ENCODE measurements at places on chromosomes 7 and 10.

- no peak for DNase-seq
These were observed 105.8 kb downstream of the THSD7A start for GRCh38 chr7:11726001-11726793.

- DNase-seq, result no peak
These were observed 127.8 kb downstream of the CUX1 start for GRCh38 chr7:101945034-101945758.

DNA sequence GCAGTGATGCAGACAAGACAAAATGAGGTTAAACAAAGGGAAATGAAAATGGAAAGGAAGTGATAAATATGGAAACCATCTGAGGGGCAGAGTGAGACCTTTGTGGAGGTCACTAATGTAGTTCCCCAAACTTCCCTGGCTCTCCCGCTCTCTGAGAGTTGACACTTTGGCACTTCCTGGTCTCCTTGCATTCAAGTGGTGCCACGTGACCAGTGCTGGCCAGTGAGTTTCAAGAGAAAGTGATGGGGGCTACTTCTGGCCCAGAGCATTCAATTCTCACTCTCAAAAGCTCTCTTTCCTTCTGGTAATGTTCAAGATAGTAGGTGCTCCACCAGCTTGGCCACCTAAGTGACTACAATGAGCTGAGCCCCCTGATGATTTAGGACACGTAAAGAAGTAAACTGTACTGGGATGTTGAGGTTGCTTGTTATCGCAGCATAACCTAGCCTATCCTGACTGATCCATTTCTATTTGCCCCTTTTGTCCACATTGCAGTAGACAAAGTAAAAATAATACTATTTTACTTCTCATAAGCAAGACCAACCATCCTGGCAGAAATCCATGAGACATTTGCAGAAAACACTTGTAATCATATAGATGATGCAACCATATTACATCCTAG is 242.0 kb upstream of the YAE1 start:
- DNase-seq, result no peak

- DNase-seq, result no peak
These were observed 121.1 kb downstream of the C10orf90 start for GRCh38 chr10:126549344-126549743.

- DNase-seq, result no peak
These were observed 25.2 kb upstream of the OTUD1 start for GRCh38 chr10:23413629-23414089.

DNA sequence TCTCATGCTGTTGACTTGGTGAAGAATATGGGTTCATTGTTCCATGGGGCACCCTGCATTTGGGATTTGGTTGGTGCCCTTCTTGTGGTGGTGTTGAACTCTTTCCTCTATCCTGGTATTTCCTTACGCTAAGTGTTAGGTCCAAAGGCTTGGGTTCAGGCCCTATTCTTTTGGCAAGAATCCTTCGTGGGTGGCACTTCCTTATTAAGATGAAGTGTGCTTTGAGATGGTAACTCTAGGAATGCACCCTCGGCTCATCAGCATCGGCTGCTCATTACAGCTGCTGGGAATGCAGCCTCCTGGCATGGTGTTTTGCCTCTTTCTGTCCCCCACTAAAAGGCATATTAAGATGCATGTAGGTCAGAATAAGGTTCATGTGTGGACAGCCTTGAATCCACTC is 380.7 kb downstream of the RPS24 start:
- no peak for DNase-seq

DNA sequence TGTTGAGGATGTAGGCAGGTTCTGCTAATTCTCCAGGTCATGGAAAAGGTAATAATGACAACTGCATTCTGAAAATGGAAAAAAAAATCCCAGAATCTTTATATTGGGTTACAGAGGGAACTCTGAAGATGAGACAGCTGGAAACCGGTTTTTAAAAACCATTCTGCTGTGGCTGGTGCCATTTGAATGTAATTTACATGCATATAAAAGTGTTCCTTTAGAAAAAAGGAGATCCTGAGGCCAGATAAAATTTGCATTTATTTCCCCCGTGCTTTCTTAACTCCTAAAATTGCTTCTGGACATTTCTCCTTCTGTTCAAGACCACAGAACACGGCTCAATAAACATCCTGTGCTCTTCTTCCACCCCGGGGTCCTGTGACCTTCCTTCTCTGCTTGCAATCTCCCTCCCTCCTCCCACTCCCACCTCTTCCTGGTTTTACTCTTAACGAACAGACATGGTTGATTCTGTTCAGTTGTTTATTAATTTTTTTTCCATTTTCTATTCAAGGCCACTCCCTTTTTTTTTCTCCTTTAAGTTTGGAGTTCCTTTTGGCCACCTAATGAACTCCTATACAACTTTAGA is 41.6 kb downstream of the SH2D4B start:
- DNase-seq, result no peak

DNA sequence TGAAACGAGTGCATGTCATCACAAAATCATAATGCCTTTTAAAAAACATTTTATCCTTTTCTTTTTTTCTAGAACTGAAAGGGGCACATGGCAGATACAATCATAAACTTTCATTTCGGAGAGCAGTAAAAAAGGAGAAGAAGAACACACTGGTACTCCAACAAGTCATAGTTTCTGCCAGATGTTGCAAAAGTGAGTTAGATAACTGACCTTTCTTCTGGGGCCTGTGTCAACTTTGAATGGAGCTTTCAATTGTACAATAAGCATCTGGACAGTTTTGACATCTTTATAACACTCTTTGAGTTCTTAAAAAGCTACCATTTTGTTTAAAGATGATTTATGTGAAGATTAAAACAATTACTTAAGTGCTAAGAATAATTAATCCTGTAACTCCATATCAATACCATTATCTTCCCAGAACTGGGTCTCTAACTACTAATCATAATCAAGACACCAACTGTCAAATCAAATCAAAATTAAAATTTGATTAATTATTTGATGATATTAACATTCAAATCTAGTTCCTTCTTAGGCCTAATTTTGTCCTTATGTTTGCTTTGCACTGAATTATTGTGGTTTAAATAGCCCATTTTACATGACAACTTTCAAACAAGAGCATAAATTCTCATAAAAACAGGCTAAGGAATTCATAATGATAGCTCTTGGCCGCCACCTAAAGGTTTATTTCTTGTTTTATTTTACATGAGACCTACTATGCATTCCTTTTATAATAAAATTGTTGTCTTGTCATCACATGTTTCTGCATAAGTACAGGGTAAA is 19.5 kb upstream of the ITGB8 start:
- DNase-seq, result no peak

- DNase-seq, result no peak
These were observed 16.9 kb upstream of the CDK14 start for GRCh38 chr7:90579181-90579688.

DNA sequence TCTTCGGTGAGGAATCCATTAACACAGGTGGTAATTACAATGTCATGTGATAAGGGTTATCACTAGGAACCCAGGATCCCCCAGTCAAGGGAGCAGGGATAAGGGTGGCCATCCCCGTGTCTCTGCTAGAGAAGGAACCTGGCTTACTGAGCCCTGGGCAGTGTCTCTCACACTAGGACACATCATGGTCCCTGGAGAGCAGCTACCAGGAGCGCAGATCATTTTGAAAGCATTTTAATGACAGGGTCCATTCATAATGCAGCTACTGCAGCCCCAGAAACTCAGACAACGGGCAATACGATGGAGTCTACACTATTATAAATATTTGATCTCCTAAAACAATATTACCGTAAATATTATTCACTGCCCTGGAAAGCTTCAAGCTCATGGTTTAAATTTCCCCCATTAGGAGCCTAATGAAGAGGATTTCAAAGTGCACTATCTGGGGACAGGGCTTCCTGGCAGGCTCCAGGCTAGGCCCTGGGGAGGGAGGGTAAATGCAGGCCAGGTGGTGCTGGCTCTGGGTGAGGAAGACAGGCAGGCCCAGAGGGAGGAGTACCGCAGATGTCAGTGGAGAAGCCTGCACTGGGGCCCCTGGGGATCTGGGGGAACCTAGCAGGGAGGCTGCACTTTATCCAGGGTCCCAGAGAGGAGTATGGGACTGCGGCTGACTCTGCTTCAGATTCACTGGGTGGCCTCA is 52.6 kb upstream of the LOXL4 start:
- DNase-seq, result no peak

GRCh38 chr7:26668821-26669220 is 195.6 kb downstream of the SKAP2 start:
- DNase-seq, result no peak

DNA sequence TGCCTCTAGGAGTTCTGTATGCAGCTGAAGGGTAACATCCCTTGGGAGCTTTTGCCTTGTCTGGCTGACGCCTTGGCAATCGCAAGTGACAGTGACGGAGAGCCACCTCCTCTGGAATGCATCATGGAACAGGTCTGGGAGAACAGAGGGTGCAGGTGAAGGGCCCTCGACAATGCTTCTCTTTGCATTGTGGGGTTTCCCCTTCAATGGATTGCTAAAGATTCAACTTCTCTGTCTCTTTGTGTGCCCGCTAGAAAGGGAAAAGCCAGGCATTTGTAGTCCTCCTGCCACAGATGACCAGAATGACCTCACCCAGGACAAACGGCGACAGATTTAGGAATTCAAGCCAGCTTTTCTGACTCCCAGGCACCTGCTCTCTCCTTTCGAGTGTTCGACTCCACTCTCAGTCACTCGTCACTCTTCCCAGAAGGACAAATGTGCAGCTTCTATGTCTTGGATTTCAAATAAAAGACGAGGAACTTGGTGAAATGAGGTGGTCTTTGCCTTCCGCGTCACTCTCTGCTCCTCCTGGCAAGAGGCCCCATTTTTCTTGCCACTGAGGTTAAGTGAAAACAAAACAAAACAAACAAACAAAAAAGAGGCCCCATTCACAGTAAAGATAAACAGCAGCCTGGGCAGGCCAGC is 26.1 kb downstream of the IL2RA start:
- no peak for DNase-seq

DNA sequence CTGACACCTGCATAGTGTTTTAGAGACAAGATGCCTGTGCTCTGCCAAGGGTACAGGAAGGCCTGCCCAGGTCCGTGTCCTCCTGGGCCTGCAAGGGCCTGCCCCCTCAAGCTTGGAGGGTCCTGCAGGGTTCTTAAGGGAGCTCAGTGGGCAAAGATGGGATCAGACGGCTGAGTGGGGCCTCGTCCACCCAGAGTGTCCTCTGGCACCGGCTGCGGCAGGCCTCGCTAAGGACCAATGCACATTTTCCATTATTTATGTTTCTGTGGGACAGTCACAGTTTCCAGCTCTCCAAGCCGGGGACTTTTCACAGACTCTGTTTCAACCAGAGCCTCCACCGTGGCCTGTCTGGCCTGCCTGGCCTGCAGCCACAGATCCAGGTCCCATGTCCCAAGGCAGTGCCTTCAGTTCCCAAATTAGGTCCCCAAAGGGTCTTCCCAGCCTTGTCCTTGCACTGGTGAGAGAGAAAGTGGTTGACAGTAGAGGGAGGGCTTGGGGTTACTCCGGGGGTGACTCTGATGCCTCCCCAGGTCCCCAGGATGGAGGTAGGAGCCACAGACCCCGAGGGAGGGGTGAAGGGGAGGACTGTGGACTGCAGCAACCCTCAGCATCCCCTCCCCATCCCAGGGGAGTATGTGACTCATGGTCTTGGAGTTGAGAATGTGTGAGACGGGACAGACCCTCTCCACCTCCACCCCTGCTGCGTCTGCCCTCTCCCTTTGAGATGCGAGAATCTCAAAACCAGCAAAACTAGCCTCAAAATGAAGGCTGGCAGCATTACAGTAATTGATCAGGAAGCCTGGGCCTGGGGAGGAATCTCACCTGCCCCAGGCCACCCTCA is 14.8 kb downstream of the MYL10 start:
- no peak for DNase-seq

GRCh38 chr10:124659380-124659779 is 84.8 kb downstream of the FAM53B start:
- DNase-seq, result no peak

- no peak for DNase-seq
These were observed 1028.7 kb downstream of the XPNPEP1 start for GRCh38 chr10:108894402-108895301.

DNA sequence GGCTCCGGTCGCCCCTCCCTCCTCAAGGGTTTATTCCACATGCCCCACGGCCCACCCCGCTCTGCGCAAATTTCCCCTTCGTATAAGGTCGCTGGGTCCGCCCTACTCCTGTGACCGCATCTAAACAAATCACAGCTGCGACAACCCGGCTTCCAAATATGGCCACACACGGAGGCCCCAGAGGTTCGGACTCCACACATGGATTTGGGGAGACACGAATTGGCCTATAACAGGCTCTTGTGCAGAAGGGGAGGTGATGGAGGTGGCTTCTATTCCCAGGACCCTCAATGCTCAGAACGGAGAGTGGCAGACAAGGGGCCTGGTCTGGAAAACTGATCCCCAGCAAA is 90.1 kb downstream of the FOXL3 start:
- DNase-seq, result no peak

DNA sequence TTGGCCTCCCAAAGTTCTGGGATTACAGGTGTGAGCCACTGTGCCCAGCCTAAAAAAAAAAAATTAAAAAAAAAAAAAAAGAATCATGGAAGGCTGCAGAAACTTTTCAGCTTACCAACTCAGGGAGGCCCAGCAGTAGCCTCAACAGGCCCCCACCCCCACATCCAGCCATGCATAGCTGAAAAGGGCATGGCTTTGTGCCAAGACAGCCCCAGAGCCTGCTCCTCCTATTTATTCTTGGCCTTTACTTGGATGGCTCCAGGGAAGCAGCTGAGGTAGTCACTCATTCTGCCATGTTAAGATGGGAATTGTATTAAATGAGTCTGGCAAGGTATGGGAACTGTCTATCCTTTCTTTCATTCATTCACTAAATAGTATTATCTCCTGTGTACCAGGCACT is 13.7 kb upstream of the CNNM2 start:
- DNase-seq, result no peak

DNA sequence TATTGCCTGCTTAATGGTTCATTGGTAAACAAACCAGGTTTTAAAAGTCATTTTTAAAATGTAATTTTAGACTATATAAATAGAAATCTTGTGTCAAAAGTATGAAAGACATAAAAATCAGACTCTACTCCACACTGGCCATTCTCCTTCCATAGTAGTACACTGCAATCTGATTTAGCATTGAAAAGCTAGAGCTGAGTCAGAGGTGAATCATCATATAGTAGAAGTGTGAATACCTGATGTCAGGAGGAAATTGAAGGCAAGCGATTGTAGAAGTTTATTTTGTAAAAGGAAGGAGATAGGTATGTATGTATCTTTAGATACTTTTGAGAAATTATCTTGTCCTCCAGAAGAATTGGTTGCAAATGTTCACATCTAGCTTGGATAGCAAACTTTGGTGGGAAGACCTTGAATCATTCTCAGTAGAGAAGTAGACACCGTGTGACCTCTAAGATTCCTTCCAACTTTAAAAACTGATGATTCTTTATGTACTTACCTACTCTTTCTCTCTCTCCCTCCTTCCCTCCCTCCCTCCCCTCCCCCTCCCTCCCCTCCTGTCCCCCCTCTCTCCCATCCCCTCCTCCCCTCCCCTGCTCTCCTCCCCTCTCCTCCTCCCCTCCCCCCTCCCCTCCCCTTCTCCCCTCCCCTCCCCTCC is 88.1 kb downstream of the BTAF1 start:
- DNase-seq, result no peak

- DNase-seq, result no peak
These were observed 57.2 kb downstream of the MGAM2 start for GRCh38 chr7:142168746-142169145.

Measured in effector memory CD4-positive, alpha-beta T cell (primary cell).